ENCODE measurements at places on chromosomes 12 and 14. TPM values are rescaled to one million over a fixed set of nuclear protein-coding genes. Genes with fewer than 3 reads are reported as not detected.

SMOC1 gene
- not detected for total RNA-seq

ADAM21 gene
- 0.15 TPM for total RNA-seq

PDE3A gene
- not detected for total RNA-seq

C12orf50 gene
- total RNA-seq, result 0.10 TPM

AKAP5 gene
- 4.5 TPM for total RNA-seq

CLEC1B gene
- total RNA-seq, result not detected

CPNE6 gene
- not detected for total RNA-seq

SOAT2 gene
- 1.2 TPM for total RNA-seq

VAMP1 gene
- total RNA-seq, result 31.9 TPM

TSPAN8 gene
- total RNA-seq, result not detected

ALG10B gene
- total RNA-seq, result 11.4 TPM

YY1 gene
- total RNA-seq, result 109 TPM

SYCP3 gene
- total RNA-seq, result 0.91 TPM

NKX2-1 gene
- not detected for total RNA-seq

ANKRD52 gene
- 56.5 TPM for total RNA-seq

MORN3 gene
- 1.0 TPM for total RNA-seq

GPRC5A gene
- not detected for total RNA-seq

IGFBP6 gene
- total RNA-seq, result 1.8 TPM

PROX2 gene
- 0.50 TPM for total RNA-seq

ACTR10 gene
- 32.7 TPM for total RNA-seq

REP15 gene
- 0.25 TPM for total RNA-seq

INHBC gene
- not detected for total RNA-seq

KLHDC1 gene
- total RNA-seq, result 1.2 TPM

LBHD2 gene
- not detected for total RNA-seq

SLC24A4 gene
- not detected for total RNA-seq

KRT3 gene
- not detected for total RNA-seq

RASSF8 gene
- 0.27 TPM for total RNA-seq

CCDC175 gene
- not detected for total RNA-seq

HPD gene
- not detected for total RNA-seq
